Stimulated activated naive CD8-positive, alpha-beta T cell treated with anti-CD3 and anti-CD28 coated beads, Interleukin-15, amount 100 ng/mL, for 72 hours (primary cell): ENCODE measurements at places on chromosomes 5 and 9.

DNA sequence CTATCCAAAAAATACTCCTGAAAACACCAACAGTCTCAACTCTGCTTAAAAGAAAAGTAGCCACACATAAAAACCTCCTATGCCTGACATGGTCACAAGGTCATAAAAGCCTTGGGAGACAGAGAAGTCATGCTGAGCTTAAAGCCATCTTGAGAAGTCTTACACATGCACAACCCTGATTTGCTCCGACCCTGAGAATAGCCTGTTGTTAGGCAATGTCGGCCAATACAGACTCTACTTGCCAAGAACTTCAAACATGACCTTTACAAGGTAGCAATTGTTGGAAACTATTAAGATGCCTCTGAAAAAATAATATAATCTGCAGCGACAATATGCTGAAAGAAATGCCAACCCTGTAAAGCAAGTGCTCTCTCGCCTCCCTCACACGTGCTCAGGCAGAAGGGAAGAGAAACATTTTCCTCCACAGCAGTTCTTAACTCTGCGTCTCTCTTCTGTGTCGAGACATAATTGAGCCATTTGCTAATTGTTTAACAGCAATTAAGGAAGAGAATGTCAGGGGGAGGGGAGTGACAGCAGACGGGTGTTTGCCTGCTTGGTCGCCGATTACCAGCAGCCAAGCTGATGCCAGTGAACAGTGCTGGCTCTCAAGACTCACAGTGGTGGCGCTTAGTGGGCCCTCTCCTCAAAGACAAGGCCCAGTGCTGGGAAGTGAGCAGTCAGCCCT lies 393.6 kb downstream of the SPOCK1 start:
- no peak for DNase-seq

GRCh38 chr9:104200456-104200994 lies 106.4 kb downstream of the SMC2 start:
- DNase-seq, result no peak

DNA sequence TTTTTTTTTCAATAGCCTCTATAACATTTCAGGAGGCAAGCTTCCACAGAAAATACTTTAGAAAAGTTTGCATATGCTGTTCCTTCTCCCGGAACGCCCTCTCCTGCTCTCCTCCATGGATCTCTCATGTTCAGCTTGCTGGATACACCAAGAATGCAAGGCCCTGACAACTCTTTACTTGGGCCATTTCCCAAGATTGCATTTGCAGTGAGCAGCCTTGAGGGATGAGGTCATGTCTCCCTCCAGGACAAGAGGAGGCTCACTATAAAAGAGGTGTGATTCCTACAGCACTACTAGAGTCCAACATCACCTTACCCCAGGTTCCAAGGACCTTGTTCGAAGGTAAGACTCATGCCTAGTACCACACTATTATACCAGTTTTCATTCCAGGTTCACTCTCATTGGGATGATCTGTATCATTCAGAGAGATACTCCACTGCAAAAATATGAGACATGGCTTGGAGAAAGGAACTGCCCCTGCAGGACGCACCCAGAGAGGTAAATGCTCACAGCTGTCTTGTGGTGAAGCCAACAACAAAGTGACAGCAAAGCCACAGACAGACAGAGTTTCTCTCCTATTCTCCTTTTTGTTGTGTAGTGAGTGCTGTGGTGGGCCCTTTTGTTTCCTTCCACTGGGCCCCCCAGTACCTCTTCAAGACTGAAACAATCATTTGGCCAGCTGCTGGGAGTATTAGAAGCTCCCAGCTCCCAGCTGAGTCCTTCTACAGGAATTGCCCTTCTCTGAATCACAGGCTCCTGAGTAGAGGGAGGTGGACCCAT lies 151.7 kb upstream of the ZNF366 start:
- DNase-seq, result no peak

- no peak for DNase-seq
These were observed 177.3 kb upstream of the FST start for GRCh38 chr5:53303105-53303504.

- DNase-seq, result no peak
These were observed 7.4 kb downstream of the SLC22A4 start for GRCh38 chr5:132301344-132302271.
